ENCODE measurements at places on chromosomes 13 and 19. TPM values are rescaled to one million over a fixed set of nuclear protein-coding genes. Genes with fewer than 3 reads are reported as not detected.

DNA sequence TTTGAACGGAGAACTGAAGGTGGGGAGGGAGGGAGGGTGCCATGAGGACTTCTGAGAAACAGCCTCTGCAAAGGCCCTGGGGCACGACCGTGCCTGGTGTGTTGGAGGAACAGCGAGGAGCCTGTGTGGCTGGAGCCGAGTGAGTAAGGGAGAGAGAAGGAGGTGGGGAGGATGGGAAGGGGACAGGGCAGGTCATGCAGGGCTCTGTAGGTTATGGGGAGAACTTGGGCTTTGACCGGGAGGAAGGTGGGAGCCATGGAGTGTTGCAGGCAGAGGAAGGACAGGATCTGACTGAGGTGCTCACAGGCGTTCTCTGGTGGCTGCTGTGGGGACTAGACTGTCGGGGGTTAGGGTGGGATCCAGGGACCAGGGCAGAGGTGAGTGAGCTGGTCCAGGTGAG lies 6.7 kb downstream of the MPND start:
- H3K36me3 ChIP-seq, result peaks cover 4% of the 10 kb centered on the region
- no peaks in the 10 kb centered on the region for H3K4me1 ChIP-seq
- no peak overlapping the region for H3K27ac ChIP-seq
- DNase-seq, result no peak
- H3K4me3 ChIP-seq, result no peak overlapping the region

DNA sequence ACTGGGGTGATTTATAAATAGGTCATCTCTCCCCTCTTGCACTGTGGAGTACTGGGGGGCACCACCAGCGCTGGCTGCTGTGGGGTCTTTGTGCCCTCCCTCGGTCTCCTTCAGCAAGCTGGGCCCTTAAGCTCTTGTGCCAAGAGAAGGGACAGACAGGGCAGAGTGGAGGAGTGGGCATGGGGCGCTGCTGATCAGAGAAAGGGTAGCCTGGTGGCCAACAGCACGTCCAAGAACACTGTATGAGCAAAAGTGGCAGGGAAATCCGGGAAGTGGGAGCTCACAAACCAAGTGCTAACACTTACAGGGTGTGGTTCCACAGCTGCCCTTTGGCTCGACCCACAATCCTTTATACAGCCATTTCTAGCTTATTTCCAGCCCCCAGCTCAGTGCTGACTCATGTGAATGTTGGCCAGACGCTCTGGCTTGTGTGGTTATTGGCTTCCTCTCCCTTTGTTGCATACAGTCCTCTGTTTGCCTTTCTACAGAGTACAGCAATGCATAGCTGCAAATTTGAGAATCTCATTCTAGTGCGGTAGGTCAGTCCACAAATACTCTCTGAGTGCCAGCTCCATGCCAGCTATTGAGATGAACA lies 298.8 kb downstream of the SHISA2 start:
- H3K27ac ChIP-seq, result peak overlapping the region; percentile 87
- no peak for DNase-seq
- H3K4me1 ChIP-seq, result peaks cover 52% of the 10 kb centered on the region
- no peaks in the 10 kb centered on the region for H3K36me3 ChIP-seq
- H3K4me3 ChIP-seq, result no peak overlapping the region

DNA sequence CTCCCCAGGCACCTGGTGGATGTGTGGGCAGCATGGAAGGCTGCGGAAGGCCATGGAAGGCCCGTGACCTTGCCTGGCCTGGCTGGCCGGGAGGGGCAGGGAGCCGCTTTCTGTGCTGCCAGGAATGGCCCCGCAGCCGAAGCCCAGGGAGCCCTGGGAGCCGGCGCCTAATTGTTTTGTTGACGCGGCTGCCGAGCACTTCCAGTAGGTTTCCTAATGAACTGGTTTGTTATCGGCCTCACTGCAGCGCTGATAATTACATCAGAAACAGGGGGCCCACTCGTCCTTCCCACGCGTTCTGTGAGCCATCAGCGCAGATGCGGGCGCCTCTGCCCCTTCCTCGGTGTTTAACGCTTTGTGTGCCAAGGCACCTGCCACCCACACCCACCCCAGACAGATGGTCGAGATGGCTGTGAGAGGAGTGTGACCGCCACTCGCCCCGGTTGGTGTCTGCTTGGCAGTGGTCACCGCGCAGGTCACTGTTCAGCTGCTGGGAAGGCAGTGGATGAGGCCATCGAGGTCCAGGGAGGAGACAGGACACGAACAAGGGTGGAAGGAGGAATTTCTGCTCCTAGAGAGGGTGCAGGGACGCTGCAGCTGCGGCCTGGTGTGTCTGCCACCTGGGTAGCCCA lies 124.5 kb downstream of the KDM4B start:
- no peaks in the 10 kb centered on the region for H3K27me3 ChIP-seq
- no peak overlapping the region for H3K4me3 ChIP-seq
- peaks cover 13% of the 10 kb centered on the region for H3K36me3 ChIP-seq

PEX11G gene
- 1.7 TPM for total RNA-seq

- H3K4me1 ChIP-seq, result no peaks in the 10 kb centered on the region
- no peak overlapping the region for H3K27ac ChIP-seq
- no peak overlapping the region for H3K4me3 ChIP-seq
- no peaks in the 10 kb centered on the region for H3K36me3 ChIP-seq
- H3K27me3 ChIP-seq, result no peaks in the 10 kb centered on the region
These were observed 710.4 kb downstream of the EFNB2 start for GRCh38 chr13:105825071-105825470.

- DNase-seq, result no peak
- H3K4me3 ChIP-seq, result no peak overlapping the region
These were observed 4.1 kb downstream of the SOX21 start for GRCh38 chr13:94708031-94708859.

- H3K27me3 ChIP-seq, result peaks cover 2% of the 10 kb centered on the region
- H3K36me3 ChIP-seq, result peaks cover 24% of the 10 kb centered on the region
- peak overlapping the region; percentile 72 for H3K27ac ChIP-seq
- no peak for DNase-seq
- peaks cover 26% of the 10 kb centered on the region for H3K4me1 ChIP-seq
These were observed 2.2 kb downstream of the TRIM28 start for GRCh38 chr19:58546019-58546530.

- H3K4me1 ChIP-seq, result no peaks in the 10 kb centered on the region
- peaks cover 4% of the 10 kb centered on the region for H3K27me3 ChIP-seq
- H3K4me3 ChIP-seq, result no peak overlapping the region
- no peaks in the 10 kb centered on the region for H3K36me3 ChIP-seq
These were observed 92.9 kb upstream of the SGCG start for GRCh38 chr13:23087880-23088279.

DNA sequence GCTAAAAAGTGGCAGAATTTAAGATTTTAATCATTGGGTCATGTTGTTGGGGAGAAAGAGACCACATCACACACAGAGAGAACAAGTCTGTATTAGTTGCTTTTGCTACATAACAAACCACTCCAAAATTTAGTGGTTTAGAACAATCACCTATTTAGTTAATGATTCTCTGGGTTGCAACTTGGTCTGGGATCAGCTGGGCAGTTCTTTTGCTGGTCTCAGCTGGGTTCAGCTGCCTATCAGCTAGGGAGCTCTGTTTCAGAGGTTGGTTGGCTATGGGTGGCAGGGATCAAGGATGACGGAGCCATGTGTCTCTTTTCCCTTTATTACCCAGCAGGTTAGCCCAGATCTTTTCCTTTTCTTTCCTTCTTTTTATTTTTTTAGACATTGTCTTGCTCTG lies 8.9 kb downstream of the PINLYP start:
- peak overlapping the region; percentile 29 for H3K27ac ChIP-seq
- no peak for DNase-seq
- H3K27me3 ChIP-seq, result no peaks in the 10 kb centered on the region
- H3K36me3 ChIP-seq, result peaks cover 5% of the 10 kb centered on the region

DNA sequence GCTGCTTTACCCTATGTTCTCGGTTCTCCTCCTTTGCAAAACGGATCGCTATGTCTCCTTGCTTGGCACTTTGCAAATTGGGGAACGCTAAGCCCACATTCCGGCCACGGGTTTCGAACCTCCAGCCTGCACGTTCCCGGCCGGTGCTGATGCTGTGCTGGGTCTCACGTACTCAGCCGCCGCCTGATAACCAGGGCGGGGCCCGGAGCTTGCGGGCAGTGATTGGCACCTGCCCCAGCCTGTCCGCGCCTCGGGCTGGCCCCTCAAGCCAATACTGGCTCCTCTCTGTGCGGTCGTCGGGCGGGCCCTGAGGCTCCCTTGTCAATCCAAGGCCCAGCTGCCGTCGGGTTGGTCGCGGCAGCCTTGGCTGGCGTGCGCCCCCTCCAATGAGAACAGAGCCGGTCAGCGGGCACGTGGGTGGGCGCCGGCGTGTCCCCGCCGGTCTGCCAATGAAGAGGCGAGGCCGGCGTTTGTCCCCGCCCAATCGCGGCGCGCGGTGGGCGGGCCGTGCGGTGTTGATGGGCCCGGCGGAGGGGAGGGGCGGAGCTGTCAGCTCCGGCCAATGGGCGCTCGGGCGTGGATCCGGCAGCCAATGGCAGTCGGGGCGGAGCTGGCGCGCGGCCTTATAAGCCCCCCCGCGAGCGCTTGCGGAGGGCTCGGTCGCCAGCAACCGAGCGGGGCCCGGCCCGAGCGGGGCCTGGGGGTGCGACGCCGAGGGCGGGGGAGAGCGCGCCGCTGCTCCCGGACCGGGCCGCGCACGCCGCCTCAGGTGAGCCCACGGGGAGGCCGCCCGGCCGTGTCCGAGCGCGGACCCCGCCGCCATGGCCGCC lies at the start of gene KDM4B:
KDM4B (plus strand) TSS at position 652 of the 830 bp plus-strand sequence. CDS start 63,778 bp downstream, outside the sequence.
- H3K27ac ChIP-seq, result peak within 1 kb of the TSS; percentile 96
- peak; percentile 100 for DNase-seq
- H3K4me3 ChIP-seq, result peak within 1 kb of the TSS; percentile 92
- peaks cover 47% of the 10 kb centered on the region for H3K4me1 ChIP-seq

- no peak for DNase-seq
- no peaks in the 10 kb centered on the region for H3K36me3 ChIP-seq
- H3K27me3 ChIP-seq, result peaks cover 16% of the 10 kb centered on the region
These were observed 10.6 kb upstream of the RETN start for GRCh38 chr19:7658219-7658686.

GRCh38 chr13:43776501-43777079 lies 10.2 kb downstream of the ENOX1 start:
- H3K36me3 ChIP-seq, result no peaks in the 10 kb centered on the region
- H3K4me3 ChIP-seq, result no peak overlapping the region
- peak overlapping the region; percentile 79 for H3K27ac ChIP-seq
- DNase-seq, result no peak
- H3K4me1 ChIP-seq, result peaks cover 15% of the 10 kb centered on the region

- H3K4me3 ChIP-seq, result no peak overlapping the region
- no peaks in the 10 kb centered on the region for H3K36me3 ChIP-seq
- no peak for DNase-seq
- H3K4me1 ChIP-seq, result peaks cover 3% of the 10 kb centered on the region
- peaks cover 3% of the 10 kb centered on the region for H3K27me3 ChIP-seq
These were observed 23.3 kb downstream of the IL12RB1 start for GRCh38 chr19:18063463-18063862.

MPND gene
- total RNA-seq, result 13.6 TPM

- H3K27ac ChIP-seq, result peak overlapping the region; percentile 75
- H3K4me1 ChIP-seq, result peaks cover 50% of the 10 kb centered on the region
- H3K36me3 ChIP-seq, result no peaks in the 10 kb centered on the region
- H3K27me3 ChIP-seq, result no peaks in the 10 kb centered on the region
- no peak for DNase-seq
- H3K4me3 ChIP-seq, result no peak overlapping the region
These were observed 292.8 kb downstream of the DCLK1 start for GRCh38 chr13:35838356-35838755.

RGS9BP gene
- total RNA-seq, result 0.19 TPM

GRCh38 chr13:56975647-56976046 lies 165.1 kb upstream of the PRR20A start:
- H3K27me3 ChIP-seq, result no peaks in the 10 kb centered on the region
- no peak for DNase-seq
- no peak overlapping the region for H3K27ac ChIP-seq
- no peaks in the 10 kb centered on the region for H3K36me3 ChIP-seq
- H3K4me1 ChIP-seq, result no peaks in the 10 kb centered on the region
- H3K4me3 ChIP-seq, result no peak overlapping the region

DNA sequence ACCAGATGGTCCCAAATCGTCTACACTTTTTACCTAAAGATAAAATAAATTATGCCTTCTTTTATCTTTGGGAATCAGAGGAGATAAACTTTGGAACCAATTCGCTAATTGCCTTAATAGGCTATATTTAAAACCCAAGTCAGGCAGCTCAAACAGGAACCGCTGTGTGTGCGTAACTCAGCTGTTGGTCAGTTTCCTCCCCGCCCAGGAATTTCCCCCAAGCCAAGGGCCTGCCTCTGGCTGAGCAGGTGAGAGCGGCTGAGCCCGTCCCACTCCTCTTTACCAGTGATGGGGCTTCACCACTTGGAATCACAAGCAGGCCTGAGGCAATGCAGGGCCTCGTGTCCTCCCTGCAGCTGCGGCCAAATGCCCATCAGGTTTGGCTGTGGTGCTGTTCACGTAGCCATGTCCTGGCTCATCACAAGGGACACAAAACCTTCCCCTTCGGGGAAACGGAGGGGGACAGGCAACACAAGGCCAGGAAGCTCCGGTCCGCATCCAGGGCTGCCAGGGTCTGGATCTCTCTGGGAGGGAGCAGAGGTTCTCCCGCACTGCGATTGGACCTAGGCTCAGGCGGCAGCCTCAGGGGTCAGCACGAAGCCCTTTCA lies 503 bp upstream of the SLC7A9 start:
- H3K4me3 ChIP-seq, result no peak overlapping the region
- no peaks in the 10 kb centered on the region for H3K27me3 ChIP-seq
- no peak overlapping the region for H3K27ac ChIP-seq
- H3K36me3 ChIP-seq, result no peaks in the 10 kb centered on the region
- peak; percentile 59 for DNase-seq
- no peaks in the 10 kb centered on the region for H3K4me1 ChIP-seq

DNA sequence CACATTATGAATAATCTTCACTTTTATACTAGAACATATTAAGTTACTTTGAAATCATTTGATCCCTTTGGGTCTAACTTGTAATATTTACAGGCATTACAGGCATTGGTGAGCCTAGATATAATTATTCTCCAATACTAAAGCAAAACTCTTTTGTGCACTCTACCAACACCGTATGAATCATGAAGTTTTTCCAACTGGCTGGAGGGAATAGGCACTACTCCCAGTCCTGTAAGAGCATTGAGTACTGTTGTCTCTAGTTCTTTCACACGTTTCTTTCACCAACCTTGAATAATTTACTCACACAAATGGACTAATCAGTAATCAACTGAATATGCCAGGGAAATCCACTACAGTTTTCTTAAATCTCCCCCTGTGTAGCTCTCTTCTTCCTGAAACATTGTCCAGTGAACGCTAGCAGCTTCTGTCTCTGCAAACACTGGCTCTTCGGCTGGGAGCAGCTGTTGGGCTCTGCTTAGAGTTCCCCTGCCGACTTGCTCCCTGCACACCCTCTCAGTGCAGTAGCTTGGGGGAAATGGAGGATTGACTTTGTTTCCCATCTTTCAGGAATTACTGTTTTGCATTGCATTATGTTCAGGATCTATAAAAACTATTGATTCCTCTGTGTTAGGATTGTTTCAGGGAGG lies 476.7 kb downstream of the RFC3 start:
- peaks cover 7% of the 10 kb centered on the region for H3K4me1 ChIP-seq
- no peak overlapping the region for H3K27ac ChIP-seq

ZNF211 gene
- total RNA-seq, result 13.1 TPM

IGFL1 gene
- 2.9 TPM for total RNA-seq

LRRC25 gene
- total RNA-seq, result not detected

DNA sequence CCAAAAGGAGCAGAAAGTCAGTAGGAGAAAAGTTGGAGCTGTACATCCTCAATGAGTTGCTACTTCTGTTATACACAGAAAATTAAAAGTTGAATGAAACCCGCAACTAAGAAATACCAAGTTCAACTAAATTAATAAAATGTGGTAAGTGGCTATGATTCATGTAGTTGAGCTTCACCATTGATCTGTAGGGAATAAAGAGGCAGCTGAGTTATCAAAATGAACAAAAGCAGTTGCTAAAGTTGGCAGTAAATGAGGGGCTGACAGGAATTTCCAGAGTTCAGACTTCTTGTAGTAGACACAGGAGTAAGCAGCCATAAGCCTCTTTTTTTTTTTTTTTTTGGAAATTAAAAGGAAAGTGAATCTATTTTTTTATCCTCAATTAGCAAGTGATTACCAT lies 234.6 kb downstream of the POSTN start:
- H3K4me3 ChIP-seq, result no peak overlapping the region
- DNase-seq, result no peak
- no peaks in the 10 kb centered on the region for H3K27me3 ChIP-seq

OR7A5 gene
- not detected for total RNA-seq
